Fibroblast of skin of abdomen (primary cell): ENCODE measurements at places on chromosomes 3 and 15.
A peak's percentile ranks its signal among the peaks of the same experiment; 100 is the strongest.

DNA sequence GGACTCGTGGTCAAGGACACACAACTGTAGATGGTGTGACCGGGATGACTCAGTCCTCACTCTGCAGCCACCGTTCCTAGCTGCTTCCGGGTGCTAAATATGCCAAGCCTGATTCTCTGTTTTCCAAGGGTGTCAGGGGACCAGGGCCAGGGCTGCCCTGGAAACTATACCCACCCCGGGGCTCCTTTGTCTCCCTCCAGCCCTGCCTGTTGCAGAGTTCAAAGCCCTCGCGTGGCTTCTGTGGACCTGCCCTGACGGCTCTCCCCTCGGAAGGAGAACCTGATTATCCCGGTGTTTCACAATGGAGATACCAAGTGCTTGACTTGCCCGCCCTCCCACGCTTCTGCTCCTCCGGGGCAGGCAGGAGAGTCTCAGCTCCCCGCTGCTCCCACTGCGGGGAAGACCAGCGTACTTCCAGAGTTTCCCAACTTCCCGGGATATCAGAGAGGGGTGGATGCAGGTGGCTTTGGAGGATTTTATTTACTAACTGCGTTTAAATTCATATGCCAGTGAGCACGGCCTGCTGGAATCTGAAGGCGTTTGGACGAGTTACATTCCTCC lies 125.0 kb downstream of the ASB7 start:
- DNase-seq, result no peak

DNA sequence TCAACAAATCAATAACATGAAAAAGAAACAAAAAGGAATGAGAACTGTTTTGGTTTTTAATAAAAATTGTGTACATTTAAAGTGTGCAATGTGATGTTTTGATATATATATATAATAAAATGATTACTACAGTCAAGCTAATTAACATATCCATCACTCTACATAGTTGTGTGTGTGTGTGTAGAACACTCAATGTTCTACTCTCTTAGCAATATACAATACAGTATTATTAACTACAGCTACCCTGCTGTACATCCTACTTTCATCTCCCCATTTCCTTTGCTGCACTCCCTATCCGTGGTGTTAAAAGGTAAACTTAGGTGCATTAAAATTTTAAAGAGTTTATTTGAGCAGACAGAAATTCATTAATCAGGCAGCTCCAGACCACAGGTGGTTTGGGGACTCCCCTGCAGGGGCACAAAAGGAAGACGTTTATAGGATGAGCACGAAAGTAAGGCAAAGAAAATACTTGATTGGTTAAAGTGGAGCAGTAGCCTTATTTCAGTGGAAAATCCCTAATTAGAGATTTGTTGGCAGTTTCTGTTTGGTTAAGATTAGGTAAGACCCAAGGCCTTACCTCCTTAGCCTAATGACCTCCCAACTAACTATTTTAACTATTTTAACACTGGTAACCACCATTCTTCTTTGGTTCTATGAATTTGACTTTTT lies 61.8 kb upstream of the SNRK start:
- DNase-seq, result no peak

DNA sequence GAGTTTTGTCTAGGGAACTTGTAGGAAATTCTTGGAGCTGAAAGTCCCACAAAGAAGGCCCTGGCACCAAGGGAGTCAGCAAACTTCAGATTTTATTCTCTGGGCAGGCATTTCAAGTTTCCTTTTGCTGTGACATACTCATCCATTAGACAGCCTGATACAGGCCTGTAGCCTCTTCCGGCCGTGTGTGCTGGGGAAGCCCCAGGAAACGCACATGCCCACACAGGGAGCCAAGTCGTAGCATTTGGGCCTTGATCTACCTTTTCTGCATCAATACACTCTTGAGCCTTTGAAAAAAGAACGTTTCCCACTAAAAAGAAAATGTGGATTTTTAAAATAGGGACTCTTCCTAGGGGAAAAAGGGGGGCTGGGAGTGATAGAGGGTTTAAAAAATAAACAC lies 15.0 kb downstream of the TIGIT start:
- DNase-seq, result no peak

DNA sequence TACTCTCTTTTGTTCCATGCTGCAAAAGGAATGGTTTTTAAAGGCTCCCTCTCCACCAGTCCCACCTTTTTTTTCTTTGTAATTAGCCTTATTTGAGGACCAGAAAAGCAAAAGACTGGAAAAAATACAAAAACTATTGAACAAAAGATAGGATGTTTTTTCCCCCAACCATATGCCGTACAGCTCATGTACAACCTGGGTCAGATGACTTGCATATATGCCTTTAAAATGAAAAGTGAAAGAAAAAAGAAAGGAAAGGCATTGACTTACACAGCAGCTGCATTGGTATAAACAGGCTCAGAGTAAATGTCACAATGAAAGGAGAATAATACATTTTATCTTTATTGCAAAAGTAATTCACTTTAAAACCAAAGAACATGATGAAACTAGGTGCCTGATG lies 69.5 kb upstream of the CMC1 start:
- no peak for DNase-seq

- DNase-seq, result no peak
Measured at GRCh38 chr15:68699124-68699880, 120.5 kb downstream of the CORO2B start.

DNA sequence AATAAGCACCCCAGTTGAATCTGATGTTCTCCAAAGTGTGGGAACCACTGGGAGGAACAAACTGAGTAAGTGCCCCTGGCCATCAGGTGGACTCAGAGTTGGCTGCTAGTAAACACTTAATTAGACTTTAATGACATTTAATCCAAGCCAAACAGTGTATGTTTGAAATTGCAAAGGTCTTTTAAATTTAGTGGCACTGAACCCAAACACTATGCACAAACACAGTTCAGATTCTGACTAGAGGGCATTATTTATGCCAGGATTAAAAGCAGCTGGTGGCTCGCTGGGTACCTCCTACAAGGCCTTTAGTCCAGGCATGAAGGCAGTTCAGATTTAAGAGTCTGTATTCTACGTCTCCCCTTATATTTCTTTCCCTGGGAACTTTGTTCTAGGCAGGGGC lies 264.8 kb downstream of the CLSTN2 start:
- DNase-seq, result no peak

DNA sequence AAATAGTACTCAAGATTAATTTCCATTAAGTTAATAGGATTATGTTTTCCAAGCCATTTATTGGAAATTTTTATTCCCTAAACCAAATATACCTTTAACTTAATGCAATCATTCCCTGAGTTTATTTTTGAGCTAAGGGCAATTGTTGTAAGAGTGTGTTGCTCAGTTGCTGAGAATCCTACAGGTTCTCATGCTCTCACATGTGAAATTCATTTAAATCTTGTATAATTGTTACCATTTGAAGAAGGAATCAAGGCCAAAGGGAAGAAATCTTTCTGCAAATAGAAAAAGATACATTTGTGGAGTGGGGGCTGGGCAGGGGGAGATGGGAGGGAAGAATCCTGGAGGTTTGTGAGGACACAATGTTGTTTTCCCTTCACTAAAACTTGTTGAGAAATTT lies 202.7 kb upstream of the STRIT1 start:
- no peak for DNase-seq

DNA sequence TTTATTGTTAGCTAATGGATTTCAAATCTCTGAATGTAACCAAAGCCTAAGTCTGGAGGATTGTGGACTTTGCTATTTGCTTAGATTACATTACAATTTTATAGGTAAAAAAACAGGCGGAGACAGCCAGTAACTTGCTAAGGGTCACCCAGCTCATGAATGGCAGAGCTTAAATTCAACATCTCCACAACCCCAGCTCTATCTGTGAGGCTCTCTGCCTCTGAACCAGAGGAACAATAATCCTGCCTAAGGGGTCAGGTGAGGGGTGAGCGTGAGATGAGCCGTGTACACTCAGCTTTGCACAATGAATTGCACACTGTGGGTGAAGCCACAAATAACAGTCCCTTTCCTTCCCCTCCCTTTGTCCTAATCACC lies 69.8 kb upstream of the SPATA12 start:
- no peak for DNase-seq

DNA sequence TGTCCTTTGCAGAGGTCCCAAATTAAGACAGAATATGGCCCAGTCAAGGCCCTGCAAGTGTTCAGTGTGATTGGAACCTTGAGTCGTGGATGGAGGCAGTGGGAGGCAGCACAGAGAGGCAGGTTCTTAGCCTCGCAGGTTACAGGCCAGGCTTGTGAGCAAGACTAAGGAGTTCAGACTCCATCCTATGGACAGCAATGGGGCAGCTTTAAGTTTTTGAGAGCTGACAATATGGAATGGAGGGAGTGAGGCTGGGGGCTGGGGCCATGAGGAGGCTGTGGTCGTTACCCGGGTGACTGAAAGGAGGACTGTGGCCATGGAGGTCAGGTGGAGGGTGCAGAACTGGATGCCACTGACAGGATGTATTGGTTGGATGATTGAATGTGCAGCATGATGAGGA lies 74.1 kb upstream of the PRR23C start:
- no peak for DNase-seq

DNA sequence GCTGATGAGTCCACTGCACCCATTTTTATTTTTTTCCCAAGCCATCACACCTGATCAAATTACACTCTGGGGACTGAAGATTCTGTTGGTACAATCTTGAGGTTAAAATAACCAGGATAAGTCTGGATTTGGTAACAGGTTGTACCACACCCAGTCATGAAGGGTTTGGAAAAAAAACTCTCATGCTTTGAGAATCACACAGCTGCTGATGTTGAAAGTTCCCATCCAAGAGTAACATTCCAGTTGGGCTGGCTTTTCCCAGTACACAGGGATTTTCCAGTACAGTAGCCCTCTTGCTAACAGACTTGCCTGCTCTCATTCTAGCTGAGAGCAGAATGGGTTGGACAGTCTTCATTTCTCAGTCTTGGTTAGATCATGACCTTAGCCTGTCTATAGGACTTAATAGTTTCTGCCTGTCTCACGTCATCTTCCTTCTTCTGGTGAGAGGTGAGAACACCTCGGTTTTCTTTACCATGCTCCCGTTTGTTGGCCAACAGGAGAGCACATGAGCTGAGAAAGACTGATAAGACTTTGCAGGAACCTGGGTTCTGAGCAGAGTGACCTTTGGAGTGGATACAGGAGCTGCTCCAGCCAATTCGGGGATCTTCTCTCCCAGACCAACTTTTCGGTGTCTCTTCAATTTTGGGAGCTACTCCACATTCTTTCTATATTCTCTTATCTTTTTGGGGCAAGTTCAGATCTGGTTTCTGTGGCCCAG lies 300.1 kb upstream of the LYSMD4 start:
- DNase-seq, result peak; percentile 43

- peak; percentile 59 for DNase-seq
Measured at GRCh38 chr3:191329654-191330529, at the start of gene UTS2B. Gene UTS2B, minus strand, starts transcription at chr3:191330526. Its CDS starts 48,337 bp downstream, at chr3:191282189.

GRCh38 chr15:65094294-65094995 lies 17.9 kb downstream of the KBTBD13 start:
- DNase-seq, result no peak

DNA sequence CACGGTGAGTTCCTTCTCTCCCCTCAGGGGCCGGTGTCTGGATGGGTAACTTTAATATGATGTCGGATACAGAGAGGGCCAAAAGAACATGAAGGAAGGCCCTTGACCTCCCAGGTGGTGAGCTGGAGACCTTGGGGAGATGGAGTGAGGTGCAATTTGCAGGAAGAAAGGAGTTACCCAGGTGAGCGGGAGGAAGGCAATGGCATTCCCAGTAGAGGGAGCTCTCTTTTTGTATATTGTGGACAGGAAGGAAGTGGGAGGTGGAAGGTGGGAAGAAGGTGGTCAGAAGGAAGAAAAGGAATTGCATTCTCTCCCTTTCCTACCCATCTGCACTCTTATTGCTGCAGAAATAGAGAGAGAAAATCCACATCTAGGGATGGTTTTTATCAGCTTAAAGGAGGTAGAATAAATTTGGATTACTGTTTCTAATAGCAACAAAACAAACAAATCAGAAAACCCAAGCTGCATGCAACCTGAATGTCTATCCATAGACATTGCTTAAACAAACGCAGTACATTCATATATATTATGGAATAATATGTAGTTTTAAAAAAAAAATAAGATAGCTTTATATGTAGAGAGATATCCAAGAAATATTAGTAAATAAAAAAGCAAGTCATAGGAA lies 169.0 kb upstream of the TSC22D2 start:
- DNase-seq, result no peak

GRCh38 chr15:60212536-60212935 lies 185.2 kb downstream of the ANXA2 start:
- peak; percentile 65 for DNase-seq

GRCh38 chr3:191894406-191894805 lies 433.4 kb downstream of the PYDC2 start:
- DNase-seq, result no peak

DNA sequence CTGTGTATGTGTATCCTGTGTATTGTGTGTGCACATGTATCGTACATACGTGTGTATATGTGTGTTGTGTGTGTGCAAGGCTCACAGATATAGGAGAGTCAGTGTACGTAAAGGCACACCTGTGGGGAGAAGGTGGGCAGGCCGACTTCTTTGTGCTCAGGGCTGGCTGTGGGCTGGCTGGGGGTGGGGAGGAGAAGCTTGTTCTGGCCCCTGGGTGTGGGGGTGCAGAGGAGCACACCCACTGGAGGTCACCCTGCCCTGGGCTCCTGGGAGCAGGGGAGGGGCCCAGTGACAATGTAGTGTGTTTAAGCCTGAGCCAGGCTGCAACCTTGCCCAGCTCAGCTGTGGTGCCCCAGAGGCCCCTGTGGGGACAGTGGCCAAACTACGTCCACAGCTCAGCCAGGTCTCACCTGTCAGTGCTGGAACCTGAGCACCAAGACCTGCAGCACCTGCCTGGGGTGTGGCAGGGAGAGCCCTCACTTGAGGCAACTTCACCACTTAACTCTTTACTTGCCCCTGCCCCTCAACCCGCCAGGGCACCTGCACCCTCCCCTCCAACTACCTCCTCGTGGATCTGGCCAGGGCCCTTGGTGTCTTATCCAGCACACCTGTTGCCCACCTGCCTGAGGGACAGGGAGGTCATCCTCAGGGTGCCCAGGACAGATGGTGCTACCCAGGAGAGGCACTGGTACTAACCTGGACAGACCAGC lies 2.6 kb upstream of the HHATL start:
- DNase-seq, result no peak

DNA sequence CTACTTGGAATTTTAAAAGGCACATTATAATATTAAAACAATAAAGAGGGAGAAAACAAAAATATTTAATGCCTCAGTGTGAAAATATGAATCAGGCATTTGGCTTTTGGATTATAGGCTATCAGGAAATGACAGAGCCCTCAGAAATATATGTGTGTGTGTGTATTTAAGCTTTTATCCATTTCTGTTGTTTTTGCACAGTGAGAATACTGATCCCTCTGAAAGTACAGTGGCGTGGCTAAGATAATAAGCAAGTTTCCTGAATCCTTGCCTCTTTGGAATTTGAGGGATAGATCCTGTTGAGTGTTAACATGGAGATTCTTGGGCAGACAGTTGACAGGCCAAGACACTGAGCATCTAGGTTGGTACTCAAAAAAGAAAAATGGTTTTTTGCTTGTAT lies 234.8 kb upstream of the ZBTB20 start:
- DNase-seq, result no peak

GRCh38 chr3:188646592-188646991 lies 492.6 kb downstream of the LPP start:
- no peak for DNase-seq

GRCh38 chr3:172892158-172892557 lies 141.6 kb downstream of the ECT2 start:
- peak; percentile 68 for DNase-seq
